GM13976 (cell line): ENCODE measurements at places on chromosomes 2 and 18.

- no peak for DNase-seq
These were observed 177.0 kb downstream of the GCA start for GRCh38 chr2:162520959-162521358.

DNA sequence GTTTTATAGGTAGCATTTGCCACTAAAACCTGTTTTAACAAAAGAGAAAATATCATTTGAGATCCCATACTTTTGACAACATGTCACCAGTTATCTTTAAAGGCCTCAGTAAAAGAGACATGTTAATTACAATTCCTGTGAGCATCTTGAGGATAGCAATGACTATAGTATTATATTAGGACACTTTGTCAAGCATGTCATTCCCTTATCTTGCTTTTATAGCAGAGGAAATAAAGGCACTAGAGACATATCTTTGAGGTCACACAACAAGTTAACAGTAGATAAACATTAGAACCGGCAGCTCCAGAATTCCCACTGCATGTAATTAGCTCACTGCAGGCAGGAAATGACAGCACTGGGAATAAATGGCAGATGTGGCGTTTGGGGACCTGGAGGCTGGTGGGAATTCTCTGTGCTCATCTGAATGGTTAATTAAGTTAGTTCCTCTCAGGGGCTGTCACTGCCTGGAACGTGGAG, 25.9 kb downstream of the LYPD6B start:
- no peak for DNase-seq

DNA sequence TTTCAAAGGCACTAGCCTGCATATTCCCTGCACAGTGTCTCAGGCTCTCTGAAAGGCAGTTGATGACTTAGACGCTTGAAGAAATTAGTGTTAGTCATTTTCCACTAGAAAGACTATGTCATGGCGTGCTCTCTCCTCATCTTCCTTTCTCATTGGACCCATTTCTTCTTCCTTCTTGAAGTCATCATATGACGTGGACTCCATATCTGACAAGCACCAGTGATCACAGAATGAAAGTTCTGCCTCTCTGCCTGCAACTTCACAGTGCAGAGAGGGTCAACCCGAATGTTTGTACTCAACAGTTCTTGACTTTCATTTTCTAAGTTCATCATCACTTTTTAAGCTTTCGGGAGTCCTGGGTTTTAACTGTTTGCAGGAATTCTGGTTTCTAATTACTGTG, 63.7 kb upstream of the CYRIA start:
- peak; percentile 36 for DNase-seq

DNA sequence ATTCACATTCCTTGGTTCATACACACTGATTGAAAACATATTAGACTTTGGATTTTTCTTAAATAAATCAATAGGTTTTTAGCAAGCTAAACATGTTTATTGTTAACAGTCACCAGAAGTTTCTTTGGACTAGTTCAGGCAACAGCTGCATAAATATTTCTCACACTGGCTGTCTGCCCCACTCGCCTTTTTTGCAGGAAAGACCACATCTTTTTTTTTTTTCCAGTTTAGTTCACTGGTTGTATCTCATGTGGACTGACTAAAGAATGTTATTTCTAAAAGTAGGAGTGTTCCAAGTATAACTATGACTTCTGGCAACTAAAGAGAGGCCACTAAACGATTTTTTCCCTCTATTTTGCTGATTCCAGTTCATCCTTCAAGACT, 31.1 kb downstream of the SLC40A1 start:
- no peak for DNase-seq

- DNase-seq: no peak
These were observed 51.6 kb upstream of the RAPH1 start for GRCh38 chr2:203586696-203587095.

DNA sequence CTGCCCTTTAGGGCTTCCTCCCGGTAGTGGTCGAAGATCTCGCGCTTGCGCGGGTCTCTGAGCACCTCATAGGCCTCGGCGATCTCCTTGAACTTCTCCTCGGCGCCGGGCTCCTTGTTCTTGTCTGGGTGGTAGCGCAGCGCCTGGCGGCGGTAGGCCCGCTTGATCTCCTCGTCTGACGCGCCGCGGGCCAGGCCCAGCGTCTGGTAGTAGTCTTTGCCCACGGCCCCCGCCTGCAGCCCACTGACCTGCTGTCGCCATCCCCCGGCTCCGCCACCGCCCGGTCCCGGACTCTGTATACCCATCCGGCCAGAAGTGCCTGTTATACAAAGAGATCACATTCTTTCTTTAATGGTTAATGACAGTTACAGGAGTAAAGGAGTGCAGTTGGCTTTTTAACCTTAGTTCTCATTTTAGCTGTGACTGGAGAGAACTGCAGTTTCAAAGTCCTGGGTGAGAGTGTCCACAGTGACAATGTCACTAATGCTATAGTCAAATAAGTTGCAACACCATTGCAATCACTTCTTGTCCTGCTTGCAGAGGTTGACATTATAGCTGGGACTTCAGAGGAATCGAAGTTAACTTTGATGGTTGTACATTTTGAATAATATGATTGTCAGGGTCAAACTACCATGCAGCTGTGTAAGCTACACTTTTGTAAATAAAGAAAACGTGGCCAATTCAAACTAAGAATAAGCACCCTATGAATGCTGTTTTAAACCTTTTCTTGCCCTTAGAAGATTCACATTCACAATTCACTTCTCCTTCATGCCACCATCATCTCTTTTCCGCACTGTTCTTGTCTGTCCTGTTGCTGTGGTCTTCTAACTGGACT, 35.3 kb upstream of the CAVIN2 start:
- no peak for DNase-seq
